ENCODE measurements at places on chromosomes 2 and 18.

- DNase-seq: no peak
Observed at GRCh38 chr2:182616471-182617393, 99.3 kb upstream of the DNAJC10 start.

- DNase-seq: peak; percentile 70
Observed at GRCh38 chr2:25041307-25041927, 459 bp upstream of the EFR3B start.

DNA sequence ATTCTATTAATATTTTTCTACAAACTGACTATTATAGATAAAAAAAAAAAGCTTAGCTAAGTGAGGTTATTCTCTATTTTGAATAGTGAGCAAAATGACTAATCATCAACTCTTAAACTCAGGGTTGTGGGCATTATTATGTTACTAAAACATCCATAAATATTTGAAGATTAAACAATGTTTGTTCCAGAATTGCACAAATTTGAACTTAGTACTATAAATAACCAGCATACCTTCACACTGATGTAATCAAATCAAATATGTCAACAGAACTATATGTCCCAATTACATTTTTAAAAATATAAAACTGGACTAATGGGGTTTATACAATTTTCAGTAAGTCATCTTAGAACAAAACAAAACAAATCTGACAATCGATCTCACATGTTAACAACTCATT, 800.9 kb downstream of the LRP1B start:
- DNase-seq: no peak

GRCh38 chr2:47568164-47568850, 165.4 kb downstream of the MSH2 start:
- DNase-seq: no peak

DNA sequence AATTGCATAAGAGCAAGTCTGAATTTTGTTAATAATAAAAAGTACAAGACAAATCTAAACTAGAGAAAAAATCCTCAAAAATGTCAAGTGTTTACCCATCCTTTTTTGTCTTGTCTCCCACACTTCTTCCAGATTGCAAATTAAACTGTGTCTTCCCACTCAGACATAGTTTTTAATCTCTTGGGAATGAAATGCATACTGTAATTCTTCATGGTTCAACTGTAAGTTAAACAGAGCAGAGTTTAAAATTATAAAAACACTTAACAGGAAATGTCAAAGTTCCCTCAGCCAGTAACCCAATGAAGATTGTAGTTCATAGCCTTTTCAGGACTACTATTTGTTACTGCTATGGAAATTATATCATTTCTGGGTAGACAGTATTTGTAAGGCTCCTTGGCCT, 171.8 kb downstream of the UBE2E3 start:
- no peak for DNase-seq

All from NCI-H1092 (cell line).